Esophagus muscularis mucosa (tissue), 4 donors: ENCODE measurements at places on chromosomes 5 and 9.

DNA sequence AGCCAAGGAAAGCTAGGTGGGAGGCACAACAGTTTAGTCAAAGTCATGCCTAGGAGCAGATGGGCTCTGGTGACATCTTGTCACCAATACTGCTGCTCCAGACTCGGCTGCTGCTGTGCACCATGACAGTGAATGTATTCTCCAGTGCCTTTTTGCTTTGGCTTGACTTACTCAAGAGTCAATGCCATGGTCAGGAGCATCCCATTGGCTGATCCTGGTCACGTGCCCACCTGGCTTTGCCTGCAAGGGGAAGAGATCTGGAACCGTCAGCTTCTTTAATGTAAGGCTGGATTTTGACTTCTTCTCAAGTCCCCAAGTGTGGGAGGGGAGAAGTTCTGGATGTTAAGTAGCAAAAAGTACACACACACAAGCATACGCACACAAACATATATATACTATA is 19.9 kb upstream of the MUSK start:
- DNase-seq = no peak

GRCh38 chr5:147223948-147224791 is 10.7 kb upstream of the STK32A start:
- no peak for DNase-seq

DNA sequence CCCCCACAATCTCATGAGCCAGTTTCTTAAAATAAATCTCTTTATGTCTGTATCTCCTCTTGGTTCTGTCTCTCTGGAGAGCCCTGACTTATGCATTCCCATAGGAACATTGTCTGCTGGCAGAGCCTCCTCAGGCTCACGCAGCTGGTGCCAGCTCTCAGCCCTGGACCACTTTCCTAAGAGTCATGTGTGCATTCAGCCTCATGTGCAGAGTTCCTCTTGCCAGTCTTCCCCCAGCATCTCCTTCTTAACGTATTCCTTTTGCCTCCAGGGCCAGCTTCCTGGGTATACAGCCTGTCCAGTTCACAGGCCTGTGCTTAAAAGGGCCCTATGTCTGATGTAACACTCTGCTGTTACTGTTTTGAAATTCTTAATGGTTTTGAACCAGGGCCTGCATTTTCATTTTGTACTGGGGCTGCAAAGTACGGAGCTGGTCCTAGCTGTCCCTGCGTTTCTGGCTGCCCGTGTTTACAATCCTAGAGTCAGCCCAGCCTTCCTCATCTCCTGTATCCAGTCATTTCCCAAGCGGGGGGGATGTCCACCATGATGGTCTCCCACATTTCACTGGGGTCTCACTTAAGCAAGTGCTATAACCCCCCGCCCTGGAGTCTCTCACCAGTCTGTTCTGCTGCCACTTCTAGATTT is 18.1 kb downstream of the ANKRD33B start:
- DNase-seq = no peak

GRCh38 chr5:72920690-72921502 is 34.9 kb upstream of the FCHO2 start:
- no peak for DNase-seq

DNA sequence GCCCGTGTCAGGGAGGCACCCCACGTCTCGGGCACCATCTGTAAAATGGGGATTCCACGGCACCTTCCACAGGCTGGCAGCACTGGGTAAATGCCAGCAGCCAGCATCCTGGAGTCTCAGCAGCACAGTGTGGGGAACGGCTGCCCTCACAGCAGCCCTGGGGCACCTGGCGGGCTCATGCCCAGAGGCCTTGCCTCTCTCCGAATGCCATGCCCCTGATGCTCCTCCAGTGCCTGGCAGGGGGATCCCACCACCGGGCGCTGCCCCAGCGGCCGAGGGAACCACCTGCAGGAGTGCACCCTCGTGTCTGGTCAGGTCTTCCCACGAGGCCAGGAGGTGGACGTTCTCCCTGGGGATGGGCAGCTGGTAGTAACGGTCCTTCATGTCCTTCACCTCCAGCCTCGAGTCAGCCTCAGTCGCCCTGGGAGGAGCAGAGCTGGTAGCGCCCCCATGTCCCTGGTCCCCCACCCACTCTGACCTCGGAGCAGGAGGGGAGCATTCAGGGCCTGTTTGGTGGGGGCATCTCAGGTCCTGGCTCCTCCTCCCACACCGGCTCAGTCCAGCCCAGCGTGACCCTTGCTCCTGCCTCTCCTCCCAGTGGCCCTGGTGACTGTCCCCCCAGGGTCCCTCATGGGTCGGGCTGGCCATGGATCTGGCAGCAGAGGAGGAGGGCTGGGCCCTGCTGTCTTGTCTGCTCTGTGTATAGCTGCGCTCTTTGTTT is 49.9 kb upstream of the NRARP start:
- no peak for DNase-seq

- DNase-seq = no peak
These were observed 67.3 kb downstream of the CRB2 start for GRCh38 chr9:123423311-123423640.

- no peak for DNase-seq
These were observed 138.5 kb downstream of the MPDZ start for GRCh38 chr9:13140843-13141592.
